ENCODE measurements at places on chromosomes 13 and 19.

DNA sequence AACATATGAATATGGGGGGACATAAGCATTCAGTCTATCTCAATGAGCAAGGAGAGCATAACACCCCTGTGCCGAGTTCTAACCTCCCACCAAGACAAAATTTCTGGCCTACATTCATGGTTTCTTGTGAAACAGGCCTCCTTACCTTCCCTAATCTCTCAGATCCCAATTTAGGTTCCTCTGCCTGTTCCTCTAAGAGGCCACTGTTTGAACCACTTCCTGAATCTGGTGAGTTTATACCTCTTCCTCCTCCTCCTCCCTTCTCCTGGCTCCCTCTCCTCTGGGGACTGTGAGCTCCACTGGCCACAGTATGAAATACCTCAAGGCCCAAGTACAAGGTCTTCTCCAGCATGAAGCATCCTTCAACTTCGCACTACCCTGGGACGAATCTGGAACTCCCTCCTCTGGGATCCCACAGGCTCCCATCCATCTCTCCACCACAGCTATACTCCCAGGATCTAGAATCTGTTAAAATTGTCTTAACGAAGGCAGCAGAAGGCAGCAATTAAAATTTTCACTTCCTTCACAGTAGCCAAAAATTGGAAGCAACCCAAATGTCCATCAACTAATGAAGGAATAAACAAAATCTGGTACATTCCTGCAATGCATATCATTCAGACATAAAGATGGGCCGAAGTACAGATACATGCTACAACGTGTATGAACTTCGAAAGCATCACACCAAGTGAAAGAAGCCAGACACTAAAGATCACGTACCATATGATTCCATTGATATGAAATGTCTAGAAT lies 7.8 kb upstream of the SIGLECL1 start:
- DNase-seq = no peak

GRCh38 chr19:46435009-46435408 lies 6.3 kb upstream of the PNMA8C start:
- no peak for DNase-seq

DNA sequence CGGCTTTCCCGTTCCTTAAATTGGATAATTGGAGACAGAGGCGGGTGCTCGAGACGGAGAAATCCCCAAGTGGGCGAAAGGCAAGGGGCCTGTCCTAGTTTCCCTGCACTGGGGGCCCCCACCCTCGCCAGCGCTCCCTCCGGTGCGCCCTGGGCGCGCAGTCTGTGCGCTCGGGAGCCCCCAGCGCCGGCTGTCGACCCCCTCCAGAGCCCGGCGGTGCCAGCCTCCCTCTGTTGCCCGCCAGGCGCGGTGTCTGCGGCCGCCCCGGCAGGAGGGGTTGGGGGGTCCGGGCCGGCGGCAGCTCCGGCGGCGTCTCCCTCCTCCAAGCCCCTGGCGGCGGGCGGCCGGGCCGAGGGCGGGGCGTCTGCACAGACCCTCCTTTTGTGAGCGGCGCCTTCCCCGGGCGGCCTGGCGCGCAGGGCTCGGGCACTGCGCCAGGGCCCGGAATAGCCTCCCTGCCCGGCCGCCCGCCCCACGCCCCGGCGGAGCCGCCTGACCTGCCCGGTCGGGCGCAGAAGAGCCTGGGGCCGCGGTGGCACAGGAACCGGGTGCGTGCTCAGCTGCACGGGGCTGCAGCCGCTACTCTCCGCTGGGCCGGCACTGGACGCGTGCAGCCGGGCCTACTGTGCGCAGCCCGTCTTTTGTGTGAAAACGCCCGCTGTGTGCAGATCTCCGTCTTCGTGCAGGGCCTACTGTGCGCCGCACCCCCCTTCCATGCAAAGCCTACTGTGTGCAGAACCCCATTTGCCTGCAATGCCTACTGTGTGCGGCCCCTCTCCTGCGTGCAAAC lies 13.2 kb downstream of the GADD45B start:
- no peak for DNase-seq

- DNase-seq = no peak
Observed at GRCh38 chr13:112990783-112991182, 21.8 kb downstream of the MCF2L start.
